Stimulated activated CD8-positive, alpha-beta memory T cell treated with anti-CD3 and anti-CD28 coated beads, Interleukin-4, amount 100 ng/mL, for 4 hours (primary cell): ENCODE measurements at places on chromosomes 11 and 22.

DNA sequence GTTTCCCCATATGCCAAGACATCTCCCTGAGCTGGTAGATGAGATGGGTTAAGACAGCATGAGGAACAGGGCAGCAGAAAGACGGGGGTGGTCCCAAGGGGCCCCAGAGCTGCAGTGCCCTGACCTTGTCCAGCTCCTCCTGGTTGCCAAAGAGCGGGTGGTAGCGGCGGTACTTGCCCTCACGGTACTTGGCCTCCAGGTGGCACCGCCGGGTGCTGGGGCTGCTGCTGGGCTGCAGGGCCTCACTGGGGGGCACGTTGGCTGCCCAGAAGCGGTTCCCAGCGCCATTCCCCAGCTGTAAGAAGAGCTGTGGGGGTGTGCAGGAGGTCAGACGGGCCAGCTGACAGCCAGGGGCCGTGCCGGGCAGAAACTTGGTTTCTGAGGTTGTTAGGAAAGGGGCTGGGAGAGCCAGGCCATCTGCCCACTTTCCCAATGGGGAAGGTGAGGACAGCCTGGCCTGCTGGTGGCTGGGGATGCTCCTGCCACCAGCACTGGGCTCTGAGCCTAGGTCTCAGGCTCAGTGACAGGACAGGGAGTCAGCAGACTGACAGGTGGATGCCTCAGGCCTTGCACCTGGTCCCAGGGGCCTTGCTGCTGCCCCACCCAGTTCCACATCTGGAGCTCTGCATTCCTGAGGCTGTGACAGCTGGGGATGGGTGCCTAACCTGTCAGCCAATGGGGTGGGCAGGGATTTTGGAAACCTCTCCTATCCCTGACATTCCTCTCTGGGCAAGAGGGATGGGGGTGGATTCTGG, 30.0 kb upstream of the PDE2A start:
- no peak for DNase-seq

DNA sequence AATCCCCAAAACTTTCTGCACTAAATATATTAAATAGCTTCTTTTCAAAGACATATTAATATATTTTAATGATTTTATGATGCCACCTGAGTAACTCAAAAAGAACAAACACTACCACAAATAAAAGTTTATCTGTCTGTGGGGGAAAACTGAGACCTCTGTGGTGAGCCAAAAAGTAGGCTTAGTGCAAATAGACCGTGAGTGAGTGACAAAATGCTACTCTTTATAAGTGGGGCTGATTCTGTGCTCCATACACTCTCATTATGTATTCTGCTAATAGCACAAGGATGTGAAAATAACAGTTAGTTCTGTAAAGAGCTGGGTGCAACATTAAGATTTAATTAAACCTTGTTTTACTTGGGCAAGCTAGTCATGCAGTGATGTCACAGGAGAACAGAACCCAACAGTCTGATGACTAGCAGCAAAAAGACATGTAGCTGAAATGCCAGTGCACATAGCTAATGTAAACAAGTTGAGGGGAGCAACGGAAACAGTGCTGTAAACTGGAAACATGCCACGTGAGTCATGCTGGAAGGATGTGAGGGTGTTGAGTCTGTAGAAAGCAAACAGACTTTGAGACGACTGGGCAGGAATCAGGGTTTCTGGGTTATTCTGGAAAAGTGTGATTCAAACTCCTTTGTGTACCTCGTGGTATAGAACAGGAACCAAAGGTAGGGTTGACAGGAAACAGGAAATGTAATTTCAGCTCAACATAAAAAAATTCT, 1130.4 kb downstream of the LRRC4C start:
- DNase-seq, result no peak

- no peak for DNase-seq
Observed at GRCh38 chr11:67174311-67174710, 55.2 kb downstream of the KDM2A start.

GRCh38 chr11:75431533-75432525, 1.2 kb downstream of the KLHL35 start:
- no peak for DNase-seq

- DNase-seq, result no peak
Observed at GRCh38 chr11:83694191-83694910, 408.2 kb upstream of the CCDC90B start.

DNA sequence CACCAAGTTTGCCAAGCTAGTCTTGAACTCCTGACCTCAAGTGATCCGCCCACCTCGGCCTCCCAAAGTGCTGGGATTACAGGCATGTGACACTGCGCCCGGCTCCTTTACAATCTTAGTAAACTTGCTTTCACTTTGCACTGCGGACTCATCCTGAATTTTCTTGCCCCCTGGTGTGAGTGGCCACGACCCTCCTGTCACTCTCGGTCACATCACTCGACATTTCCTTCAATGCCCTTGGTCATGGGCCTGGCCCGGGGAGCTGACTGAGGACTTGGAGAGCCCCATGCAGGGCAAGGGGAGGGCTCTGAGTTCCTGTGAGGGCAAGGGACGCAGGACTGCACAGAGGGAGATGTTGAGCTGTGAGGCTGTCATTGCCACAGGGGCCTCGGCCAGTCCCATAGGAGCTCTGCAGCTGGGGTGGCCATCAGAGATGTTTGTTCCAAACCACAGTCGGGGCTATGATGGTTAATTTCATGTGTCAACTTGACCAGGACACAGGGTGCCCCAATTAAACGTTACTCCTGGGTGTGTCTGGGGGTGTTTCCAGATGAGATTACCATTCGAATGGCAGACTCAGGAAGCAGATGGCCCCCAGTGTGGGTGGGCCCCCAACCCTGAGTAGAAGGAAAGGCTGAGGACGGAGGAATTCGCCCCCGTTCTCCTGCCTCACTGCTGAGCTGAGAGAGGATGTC, 21.2 kb downstream of the A4GALT start:
- DNase-seq, result no peak

GRCh38 chr11:127651175-127651887, 650.8 kb upstream of the KIRREL3 start:
- no peak for DNase-seq
